Stomach (tissue), 19 donors: ENCODE measurements at places on chromosomes 1 and 21. TPM values are rescaled to one million over a fixed set of nuclear protein-coding genes. Genes with fewer than 3 reads are reported as not detected.

The FCRL6 gene
- total RNA-seq = not detected

The NUP210L gene
- not detected for total RNA-seq

The CHI3L1 gene
- not detected for total RNA-seq

The CNIH3 gene
- not detected for total RNA-seq

The IL12RB2 gene
- 0.29 TPM for total RNA-seq

The FAM131C gene
- not detected for total RNA-seq

The C1orf105 gene
- not detected for total RNA-seq

The CR1L gene
- total RNA-seq = not detected
